CD4-positive, alpha-beta memory T cell (primary cell): ENCODE measurements at places on chromosomes 1 and 21. TPM values are rescaled to one million over a fixed set of nuclear protein-coding genes. Genes with fewer than 3 reads are reported as not detected.
A peak's percentile ranks its signal among the peaks of the same experiment; 100 is the strongest.

The GBP6 gene
- 0.17 TPM for total RNA-seq

GRCh38 chr1:32984455-32985171 is 20.0 kb upstream of the RNF19B start:
- peaks cover 64% of the 10 kb centered on the region for H3K4me1 ChIP-seq
- no peak overlapping the region for H3K4me3 ChIP-seq
- no peaks in the 10 kb centered on the region for H3K36me3 ChIP-seq
- peak; percentile 70 for DNase-seq
- peak overlapping the region; percentile 67 for H3K27ac ChIP-seq

- no peaks in the 10 kb centered on the region for H3K36me3 ChIP-seq
- H3K4me3 ChIP-seq: no peak overlapping the region
- H3K4me1 ChIP-seq: peaks cover 21% of the 10 kb centered on the region
- DNase-seq: no peak
- H3K27me3 ChIP-seq: no peaks in the 10 kb centered on the region
- no peak overlapping the region for H3K27ac ChIP-seq
Measured at GRCh38 chr1:58983633-58984245, 199.9 kb upstream of the JUN start.

GRCh38 chr1:25816112-25816718 is 3.5 kb upstream of the MTFR1L start:
- no peak overlapping the region for H3K27ac ChIP-seq
- H3K27me3 ChIP-seq: no peaks in the 10 kb centered on the region
- peaks cover 23% of the 10 kb centered on the region for H3K4me1 ChIP-seq
- no peaks in the 10 kb centered on the region for H3K36me3 ChIP-seq
- DNase-seq: no peak
- no peak overlapping the region for H3K4me3 ChIP-seq

The KPRP gene
- total RNA-seq: not detected
